ENCODE measurements at places on chromosomes 11 and 22. TPM values are rescaled to one million over a fixed set of nuclear protein-coding genes. Genes with fewer than 3 reads are reported as not detected.

- DNase-seq, result no peak
Observed at GRCh38 chr11:85257837-85258236, 369.3 kb downstream of the DLG2 start.

CCDC73 gene
- not detected for total RNA-seq

DNA sequence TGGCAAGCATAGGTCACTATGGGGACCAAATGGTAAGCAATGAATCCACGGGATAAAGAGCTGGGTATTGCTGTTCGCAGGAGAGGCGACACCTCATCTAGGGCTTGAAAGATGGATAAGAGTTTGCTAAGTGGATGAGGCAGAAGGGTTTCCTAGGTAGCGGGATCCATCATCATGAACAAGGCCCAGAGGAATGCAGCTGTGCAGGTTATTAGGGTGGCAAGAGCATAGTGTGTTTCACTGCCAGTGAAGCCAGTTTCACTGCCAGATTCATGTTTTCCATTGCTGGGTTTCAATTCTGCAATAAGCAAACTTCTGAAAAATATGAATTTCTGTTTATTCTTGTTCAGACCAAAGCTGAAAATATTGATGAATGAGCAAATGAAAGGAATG, 27.2 kb downstream of the WEE1 start:
- DNase-seq, result no peak

DNA sequence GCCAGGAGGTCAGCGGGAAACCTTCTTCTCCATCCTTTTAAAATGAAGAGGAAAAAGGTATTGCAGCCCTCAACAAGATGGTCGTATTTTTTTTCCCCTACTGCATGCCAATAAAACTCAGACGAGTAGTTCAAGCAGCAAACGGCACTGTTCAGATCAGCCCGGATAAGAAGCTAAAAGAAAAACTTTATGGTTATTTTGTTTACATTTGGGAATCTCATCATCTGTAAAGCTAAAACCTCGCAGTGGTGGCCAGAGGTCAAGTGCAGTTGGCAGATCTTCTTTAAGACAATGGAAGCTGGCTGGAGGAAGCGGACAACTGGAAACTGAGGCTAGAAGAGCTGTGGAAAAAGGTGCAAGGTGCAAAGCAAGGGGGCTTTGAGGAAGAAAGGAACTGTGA, 31.0 kb upstream of the CHRM4 start:
- no peak for DNase-seq

FOSL1 gene
- total RNA-seq, result 1.2 TPM
